ENCODE measurements at places on chromosomes 7 and 10. TPM values are rescaled to one million over a fixed set of nuclear protein-coding genes. Genes with fewer than 3 reads are reported as not detected.

The LRMDA gene
- not detected for total RNA-seq

- no peak for DNase-seq
Observed at GRCh38 chr10:48493083-48493871, 111.6 kb downstream of the ARHGAP22 start.

DNA sequence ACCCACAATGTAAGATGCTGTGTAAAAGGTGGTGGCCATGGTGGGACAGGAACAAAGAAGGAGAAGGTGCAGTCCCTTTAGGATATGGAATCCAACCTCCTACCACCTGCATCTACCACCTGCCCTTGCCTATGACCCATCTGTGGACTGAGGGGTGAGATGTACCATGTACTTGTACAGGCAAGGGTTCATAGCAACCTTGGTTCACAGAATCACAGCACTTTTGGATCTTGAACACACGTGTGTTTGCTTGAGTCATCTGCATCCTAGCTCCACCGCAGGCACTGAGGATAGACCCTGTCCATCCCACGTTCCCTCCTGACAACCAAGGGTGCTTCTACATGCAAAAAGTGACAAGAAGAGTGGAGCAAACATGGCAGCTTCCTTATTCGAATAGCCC, 162.3 kb downstream of the GFRA1 start:
- no peak for DNase-seq

- DNase-seq = no peak
Observed at GRCh38 chr7:142983825-142984224, 21.7 kb upstream of the KEL start.

GRCh38 chr10:18097524-18097923, 42.7 kb upstream of the CACNB2 start:
- DNase-seq = no peak

DNA sequence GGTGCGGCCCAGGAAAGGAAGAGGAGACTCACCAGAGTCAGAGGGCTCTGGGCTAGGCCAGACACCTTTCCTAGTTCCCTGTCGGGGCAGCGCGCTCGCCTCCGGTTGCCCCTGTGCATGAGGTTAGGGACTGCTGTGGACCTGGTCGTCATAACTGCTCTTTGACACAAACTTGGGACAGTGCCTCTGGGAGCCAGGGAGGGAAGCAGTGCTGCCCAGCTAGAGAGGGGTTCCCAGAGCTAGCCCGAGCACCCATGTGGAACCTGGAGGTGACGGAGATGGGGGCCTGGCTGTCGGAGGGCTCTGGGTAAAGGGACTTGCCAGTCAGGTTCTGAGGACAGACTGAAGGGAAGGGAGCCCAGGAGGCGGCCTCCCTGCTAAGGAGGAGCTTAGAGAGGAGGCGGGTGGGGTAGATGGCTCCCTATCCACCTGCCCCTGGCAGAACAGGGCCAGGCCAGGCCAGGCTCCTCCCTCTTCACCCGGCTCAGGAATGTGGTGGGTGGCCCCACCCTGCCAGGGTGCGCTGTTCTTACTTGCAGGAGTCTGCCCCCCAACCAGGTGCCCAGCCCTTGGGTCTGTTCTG, 29.7 kb downstream of the AGAP3 start:
- DNase-seq = peak; percentile 28

GRCh38 chr10:49602380-49603023, 7.6 kb upstream of the SLC18A3 start:
- no peak for DNase-seq

DNA sequence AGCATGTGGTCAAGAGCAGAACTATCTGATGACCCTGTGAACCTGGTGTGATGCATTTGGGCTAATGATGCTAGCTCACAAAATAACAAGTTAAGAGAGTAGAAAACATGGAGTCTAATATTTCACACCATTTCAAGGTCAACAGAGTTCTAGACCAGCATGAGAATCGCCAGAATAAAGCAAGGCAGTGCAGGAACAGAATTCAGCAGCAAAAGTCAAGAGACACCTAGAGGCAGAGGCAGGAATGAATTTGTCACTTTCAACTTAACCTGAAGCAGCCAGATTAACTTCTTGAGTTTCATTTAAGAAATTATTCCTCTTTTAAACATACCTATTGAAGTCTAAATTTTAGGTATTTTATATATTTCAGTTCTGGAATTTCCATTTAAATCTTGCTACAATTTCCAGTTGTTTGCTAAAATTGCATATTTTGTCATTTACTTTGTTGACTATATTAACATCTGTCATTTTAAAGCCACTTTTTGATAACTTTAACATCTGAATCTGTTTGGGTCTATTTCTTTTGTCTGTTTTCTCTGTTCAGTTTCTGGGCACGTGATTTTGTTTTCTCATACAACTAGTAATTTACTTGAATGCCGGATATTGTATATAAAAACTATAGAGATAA, 44.2 kb upstream of the PRSS58 start:
- no peak for DNase-seq

DNA sequence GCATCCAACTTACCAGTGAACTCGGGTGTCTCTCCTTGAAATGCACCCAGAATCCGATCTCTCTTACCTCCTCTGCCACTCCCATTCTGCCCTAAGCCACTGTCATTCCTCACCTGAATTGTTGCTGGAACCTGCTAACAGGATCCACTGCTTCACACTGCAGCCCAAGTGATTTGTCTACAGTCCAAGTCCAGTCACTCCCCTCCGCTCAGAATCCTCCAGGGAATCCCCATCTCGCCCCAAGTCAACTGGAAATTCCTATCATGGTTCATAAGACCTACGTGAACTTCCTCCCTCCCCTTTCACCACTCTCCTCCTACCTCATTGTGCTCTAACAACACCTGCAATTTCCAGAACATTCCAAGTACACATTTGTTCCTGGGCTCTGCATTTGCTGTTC, 91.3 kb downstream of the SCRN1 start:
- no peak for DNase-seq

DNA sequence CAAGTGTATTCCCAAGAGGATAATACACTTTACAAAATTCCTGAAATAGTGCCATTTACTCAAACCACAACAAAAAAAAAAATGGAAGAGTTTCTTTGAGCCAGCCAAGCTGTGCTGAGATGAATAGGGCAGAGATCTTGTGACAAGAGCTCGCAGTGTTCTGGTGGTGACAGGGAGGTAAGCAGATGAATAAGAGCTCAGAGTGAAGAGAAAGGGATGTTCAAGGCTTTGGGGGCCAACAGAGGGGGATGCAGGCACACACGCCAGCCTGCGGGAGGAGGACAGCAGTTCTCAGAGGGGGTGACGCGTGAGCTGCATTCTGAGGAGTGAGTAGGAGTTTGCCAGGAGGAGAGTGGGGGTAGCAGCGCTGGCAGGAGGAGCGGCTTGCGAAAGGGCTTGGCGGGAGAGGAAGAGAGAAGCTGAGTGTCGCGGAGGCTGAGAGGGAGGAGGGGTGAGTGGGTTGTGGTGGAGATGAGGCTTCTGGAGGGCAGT, 194.4 kb upstream of the IMMP2L start:
- peak; percentile 6 for DNase-seq

DNA sequence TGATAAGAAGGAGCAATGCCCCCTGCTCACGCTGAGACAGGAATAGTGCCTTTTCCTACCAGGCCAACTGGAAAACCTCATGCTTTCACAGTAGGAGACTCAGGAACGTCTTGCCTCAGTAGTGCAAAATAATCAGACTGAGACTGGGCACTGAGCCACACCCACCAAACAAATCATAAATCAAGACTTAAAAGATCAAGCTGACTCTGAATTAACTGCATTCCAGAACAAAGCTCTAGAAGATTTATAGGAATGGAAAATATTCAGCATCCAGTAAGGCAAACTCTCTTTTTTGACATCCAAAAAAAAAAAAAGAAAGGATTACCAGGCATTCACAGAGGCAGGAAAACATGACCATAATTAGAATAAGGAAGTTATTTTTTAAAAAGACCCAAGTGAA, 30.5 kb upstream of the SLC18A3 start:
- DNase-seq = no peak

The MMD2 gene
- total RNA-seq = not detected

- peak; percentile 42 for DNase-seq
Observed at GRCh38 chr7:141785706-141786552, 4.1 kb upstream of the TAS2R5 start.

DNA sequence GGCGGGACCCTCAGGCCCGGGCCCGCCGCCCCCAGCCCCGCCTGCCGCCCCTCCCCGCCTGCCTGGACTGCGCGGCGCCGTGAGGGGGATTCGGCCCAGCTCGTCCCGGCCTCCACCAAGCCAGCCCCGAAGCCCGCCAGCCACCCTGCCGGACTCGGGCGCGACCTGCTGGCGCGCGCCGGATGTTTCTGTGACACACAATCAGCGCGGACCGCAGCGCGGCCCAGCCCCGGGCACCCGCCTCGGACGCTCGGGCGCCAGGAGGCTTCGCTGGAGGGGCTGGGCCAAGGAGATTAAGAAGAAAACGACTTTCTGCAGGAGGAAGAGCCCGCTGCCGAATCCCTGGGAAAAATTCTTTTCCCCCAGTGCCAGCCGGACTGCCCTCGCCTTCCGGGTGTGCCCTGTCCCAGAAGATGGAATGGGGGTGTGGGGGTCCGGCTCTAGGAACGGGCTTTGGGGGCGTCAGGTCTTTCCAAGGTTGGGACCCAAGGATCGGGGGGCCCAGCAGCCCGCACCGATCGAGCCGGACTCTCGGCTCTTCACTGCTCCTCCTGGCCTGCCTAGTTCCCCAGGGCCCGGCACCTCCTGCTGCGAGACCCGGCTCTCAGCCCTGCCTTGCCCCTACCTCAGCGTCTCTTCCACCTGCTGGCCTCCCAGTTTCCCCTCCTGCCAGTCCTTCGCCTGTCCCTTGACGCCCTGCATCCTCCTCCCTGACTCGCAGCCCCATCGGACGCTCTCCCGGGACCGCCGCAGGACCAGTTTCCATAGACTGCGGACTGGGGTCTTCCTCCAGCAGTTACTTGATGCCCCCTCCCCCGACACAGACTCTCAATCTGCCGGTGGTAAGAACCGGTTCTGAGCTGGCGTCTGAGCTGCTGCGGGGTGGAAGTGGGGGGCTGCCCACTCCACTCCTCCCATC, 82.7 kb downstream of the PAX2 start:
- DNase-seq = peak; percentile 62

The SPDYE16 gene
- total RNA-seq = not detected

The BTBD16 gene
- total RNA-seq = not detected

GRCh38 chr10:96397902-96398301, 39.1 kb upstream of the OPALIN start:
- no peak for DNase-seq

- DNase-seq = no peak
Observed at GRCh38 chr10:21138769-21139340, 241.7 kb upstream of the NEBL start.

DNA sequence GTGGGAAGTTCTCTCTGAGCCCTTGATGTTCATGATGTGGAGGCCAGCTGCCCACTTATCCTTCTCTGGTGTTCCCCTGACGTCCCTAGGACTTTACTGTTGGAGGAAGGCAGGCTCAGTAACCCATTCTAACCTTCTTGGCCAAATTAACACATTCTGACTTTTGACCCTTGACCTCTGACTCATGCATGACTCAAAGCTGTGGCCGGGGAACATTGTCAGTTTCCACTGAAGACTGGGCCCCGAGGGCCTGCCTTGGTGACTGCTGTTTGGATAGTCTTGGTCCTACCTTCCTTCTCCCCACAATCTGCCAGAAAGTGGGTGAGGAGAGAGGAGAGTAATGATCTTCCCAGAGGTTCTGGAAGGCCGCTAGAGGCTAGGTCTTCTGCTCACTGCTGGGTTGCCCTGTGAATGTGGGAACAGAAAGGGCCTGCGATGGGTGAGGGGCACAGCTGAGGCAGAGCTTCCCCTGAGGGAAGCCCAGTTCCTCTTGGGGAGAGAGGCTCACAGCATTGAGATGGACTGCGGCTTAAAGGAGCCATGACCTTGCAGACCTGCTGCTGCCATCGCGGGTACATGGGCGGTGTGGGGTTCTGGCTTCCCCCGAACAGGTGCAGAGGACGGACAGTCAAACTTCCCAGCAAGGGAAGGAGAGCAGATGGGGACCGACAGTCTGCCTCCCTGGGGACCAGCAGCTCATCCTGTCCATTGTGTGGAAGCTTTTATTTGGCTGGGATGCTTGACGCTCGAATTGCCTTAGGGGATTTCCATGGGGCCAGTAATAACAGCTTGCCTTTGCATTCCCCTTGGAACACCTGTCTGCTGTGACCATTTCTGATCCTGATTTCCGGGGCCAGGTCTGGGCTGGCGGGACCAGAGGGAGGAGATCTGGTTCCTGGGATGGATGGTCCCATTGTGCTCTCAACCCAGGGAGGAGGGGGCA, 43.8 kb downstream of the ADAMTS14 start:
- peak; percentile 55 for DNase-seq

- no peak for DNase-seq
Observed at GRCh38 chr10:78450807-78451485, 417.3 kb downstream of the RPS24 start.

The SLC16A9 gene
- 1.4 TPM for total RNA-seq

The NUTM2B gene
- total RNA-seq = not detected

Data from activated CD4-positive, alpha-beta T cell treated with anti-CD3 and anti-CD28 coated beads for 36 hours (primary cell).